Activated T-helper 1 cell treated with anti-CD3 and anti-CD28 coated beads, Interleukin-2, amount 50 U/mL, for 16 hours (primary cell): ENCODE measurements at places on chromosomes 12 and 14.

- DNase-seq = no peak
Observed at GRCh38 chr12:16588812-16589211, 17.1 kb downstream of the LMO3 start.

DNA sequence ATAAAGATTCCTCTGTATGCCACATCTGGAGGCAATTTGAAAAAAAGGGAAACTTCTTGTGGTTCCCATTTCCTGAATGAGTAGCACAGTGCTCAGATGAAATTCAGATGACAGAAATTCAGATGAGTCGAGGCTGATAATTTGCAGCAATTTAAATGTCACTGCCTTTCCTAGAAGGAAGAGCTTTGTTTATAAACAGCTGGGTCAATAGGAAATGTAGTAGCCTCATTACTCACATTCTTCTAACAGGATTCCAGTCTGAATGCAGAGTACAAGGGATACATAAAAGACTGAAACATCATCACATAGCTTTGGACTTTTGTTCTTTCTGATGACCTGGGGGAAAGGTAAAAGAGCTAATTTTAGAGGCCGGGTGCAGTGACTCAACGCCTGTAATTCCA is 11.3 kb upstream of the DACT1 start:
- DNase-seq = no peak

DNA sequence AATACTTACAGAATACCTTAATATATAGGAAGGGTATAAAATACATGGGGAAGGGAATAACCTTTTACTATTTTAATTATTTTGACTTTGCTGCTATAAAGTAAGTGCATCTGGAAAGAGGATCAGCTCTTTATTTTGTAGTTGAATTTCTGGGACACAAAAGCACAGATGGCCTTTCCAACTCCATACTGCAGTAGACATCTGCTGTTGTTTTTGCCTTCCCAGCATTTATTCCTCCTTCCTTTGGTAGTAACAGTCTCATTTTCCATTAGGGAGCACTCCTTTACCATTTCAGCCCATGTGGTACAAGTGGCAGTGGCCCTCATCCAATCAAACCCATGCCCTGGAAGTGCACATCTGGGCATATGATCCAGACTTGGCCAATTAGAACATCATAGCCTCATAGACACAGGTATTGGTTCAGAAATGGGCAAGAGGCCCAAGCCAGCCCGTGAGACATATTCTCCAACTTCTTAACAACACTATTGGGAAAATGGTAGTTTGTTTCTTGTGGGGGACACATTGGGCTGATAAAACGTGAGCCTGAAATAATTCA is 64.8 kb upstream of the YARS2 start:
- no peak for DNase-seq

GRCh38 chr12:28331130-28331529 is 140.9 kb downstream of the CCDC91 start:
- no peak for DNase-seq

- DNase-seq = no peak
Observed at GRCh38 chr12:49974677-49975317, 2.0 kb downstream of the AQP6 start.

- DNase-seq = no peak
Observed at GRCh38 chr14:91400696-91401095, 16.9 kb downstream of the CCDC88C start.

DNA sequence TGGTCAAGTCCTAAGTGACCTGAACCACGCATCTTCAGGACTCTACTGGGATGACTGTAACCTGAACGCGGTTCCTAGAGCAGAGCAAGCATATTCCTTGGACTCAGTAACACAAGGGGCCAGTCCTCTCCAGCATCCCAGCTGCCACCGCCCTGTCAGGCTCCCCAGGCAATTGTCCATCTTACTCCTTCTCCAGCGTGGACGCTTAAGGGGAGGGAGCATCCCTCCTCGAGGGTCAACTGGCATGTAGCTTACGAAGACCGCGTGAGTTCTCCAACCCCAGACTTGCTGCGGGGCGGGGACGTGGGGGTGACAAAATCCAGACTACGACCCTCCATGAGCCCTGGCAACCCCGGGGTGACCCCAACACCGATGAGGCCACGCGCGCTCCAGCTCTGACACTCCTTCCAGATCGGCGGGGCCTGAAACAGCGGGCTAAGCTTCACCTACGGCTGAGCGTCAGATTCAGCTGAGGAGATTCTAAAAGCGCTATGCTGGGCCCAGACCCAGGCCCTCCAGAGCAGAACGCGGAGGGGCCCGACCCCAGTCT is 846 bp upstream of the MTHFD1 start:
- no peak for DNase-seq

DNA sequence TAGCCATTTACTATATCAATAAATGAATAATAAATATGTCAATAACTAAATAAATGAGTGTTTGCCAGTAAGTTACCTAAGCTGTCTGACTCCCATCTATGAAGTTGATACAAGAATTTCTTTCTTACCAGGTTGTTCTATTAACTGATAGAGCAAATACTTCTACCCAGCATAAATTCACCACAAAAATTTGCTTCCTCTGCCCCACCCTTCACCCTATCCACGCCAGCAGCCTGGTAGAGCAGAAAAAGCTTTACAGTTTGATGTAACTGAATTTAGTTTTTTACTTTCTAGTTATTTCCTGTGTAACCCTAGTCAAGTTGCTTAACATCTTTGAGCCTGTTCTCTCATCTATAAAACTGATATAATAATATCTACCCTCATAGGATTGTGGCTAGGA is 94.9 kb upstream of the SLC16A7 start:
- no peak for DNase-seq

DNA sequence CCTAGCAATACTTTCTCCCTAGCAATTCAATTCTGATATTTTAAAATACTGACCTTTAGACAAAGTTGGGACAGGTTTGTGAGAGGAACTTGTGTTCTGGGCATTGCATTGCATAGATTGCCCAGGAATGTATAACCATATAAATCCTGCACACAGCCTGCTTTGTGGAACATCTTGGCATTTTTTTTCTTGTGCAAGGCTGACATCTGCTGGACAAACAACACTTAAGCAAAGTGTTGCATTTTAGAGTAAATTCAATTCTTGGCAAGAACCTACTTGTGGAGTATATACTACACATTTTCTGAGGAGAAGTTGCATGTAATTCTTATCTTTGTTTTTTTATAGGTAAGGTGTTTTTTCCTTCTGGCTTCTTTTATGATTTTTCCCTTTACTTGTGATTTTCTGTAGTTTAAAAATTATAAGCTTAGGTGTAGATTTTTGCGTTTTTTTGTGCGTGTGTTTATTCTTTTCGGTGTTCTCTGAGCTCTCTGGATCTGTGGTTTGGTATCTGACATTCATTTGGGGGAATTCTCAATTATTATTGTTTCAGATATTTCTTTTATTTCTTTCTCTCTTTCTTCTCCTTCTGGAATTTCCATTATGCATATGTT is 26.4 kb downstream of the TESPA1 start:
- DNase-seq = peak; percentile 16
